SK-N-DZ (cell line): ENCODE measurements at places on chromosomes 13 and 19.

DNA sequence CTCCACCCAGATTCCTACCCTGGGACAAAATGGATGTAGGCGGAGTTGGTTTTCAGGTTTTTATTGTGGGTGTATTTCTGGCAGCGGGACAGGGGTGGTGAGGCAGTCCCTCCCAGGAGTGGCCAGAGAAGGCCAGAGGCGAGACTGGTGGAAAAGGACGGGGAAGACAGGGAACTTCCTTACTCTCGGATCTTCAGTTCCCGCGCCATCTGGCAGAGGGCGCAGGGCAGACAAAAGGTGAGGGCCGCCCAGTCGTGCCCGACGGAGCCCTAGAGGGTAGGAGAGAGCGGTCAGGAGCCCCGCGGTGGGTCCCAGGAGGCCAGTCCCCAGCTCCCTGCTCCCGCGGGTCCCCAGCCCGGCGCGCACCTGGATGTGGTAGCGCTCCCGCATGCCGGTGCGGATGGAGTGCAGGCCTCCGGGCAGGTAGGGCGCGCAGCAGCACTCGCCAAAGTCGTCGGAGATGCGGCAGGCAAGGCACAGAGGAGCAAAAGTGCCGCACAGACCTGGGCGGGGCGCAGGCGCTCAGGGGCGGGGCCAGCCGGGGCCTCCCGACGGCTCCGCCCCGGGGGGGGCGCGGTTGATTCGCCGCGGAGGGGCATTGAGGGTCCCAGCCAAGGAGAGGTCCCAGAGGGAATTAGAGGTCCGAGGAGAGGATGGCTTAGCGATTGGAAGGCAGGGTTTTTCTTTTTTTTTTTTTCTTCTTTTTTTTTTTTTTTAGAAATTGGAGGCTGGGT lies 3.0 kb downstream of the CNFN start:
- peak; percentile 85 for DNase-seq

GRCh38 chr13:79427265-79427664 lies 21.2 kb upstream of the RBM26 start:
- DNase-seq, result no peak

DNA sequence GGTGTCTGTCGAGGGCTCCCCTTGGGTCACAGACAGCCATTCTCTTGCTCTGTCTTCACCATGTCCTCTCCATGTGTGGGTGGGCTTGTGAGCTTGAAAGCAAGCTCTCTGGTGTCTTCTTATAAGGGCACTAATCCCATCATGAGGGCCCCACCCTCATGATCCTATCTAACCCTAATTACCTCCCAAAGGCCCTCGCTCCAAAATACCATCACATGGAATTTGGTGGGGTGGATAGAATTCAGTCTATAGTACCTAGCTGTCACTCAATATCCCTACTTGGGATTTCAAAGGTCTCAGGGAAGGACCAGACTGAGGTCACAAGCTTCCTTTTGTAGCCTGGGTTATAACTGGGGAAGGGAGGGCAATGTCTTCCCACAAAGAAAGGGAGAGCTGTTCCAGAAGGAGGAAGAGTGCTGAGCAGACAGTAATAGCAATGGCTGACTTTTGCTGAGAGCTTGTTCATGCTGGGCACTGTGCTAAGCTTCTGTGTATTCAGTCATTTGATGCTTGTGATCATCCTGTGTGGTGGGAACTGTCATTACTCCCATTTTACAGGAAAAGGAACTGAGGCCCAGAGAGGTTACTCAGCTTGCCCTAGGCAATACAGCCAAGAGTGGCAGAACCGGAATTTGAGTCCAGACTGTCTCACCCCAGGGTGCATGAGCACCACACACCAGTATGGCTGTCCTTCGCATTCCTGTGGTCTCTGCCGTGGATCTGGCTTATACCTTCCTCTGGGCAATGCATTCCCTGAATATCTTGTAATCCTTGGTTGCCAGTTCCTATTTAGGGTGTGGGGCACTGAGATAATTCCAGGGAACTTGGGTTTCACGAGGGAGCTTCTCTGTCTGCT lies 8.2 kb downstream of the FXYD5 start:
- DNase-seq, result no peak

DNA sequence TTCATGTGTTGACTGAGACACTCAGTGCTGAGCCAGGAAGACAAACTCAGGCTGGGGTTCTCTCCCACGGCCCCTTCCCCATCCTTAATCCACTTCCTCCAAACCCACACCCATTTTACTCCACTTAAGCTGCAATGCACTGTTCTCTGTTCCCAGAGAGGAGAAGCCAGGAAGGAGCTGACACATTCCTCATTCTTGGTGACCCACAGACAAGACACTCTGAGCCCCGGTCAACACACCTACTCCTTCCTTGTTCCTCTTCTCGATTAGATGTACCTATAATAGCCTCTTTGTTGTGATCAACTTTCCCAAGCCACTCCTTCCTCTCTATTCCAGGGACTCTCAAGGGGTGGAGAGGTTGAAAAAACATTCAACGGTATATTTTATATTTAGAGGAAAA lies 47.1 kb downstream of the INSR start:
- no peak for DNase-seq

DNA sequence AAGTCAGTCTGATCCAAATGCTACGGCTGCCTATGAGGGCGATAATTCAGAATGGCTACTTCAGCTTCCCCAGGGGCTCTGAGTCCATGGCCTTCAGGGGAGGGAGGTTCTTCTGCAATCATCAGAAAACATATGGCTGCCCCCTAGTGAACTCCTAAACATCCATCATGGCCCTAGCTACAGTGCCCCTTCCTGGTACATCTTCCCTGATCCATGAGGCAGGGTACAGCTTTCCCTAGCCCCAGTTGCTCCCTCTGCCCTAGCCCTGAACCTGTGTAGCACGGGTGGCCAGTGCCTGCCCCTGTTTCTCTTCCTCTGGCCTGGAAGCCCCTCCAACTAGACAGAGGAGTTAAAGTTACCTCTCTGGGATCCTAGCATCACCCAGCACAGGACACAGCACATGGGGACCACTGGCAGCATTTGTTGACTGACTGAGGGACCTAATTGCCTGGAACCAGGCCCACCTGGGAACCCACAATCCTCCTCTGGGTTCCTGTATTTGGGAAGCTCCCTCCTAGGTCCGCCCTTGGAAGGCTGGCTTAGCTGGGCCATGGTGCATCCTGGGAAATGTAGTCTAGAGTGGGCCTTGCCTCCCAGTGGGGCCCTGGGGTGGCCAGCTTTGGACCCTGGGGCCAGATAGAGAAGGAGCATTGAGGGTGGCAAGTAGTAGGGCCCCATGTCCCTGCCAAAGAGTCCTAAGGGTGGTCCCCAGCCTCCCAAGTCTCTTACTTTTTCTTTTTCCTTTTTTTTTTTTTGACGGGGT lies 17.7 kb upstream of the SEMA6B start:
- no peak for DNase-seq

GRCh38 chr13:49308097-49308875 lies 60.6 kb downstream of the CDADC1 start:
- no peak for DNase-seq
